ENCODE measurements at places on chromosomes 4 and X. TPM values are rescaled to one million over a fixed set of nuclear protein-coding genes. Genes with fewer than 3 reads are reported as not detected.

ZNF518B gene
- 17.2 TPM for total RNA-seq

KIAA1210 gene
- not detected for total RNA-seq

SATL1 gene
- total RNA-seq: not detected

GRCh38 chr4:109912706-109913595 lies at the start of gene EGF:
EGF (plus strand) TSS chr4:109912883; CDS start chr4:109913336, 453 bp downstream.
- no peak for DNase-seq

DNA sequence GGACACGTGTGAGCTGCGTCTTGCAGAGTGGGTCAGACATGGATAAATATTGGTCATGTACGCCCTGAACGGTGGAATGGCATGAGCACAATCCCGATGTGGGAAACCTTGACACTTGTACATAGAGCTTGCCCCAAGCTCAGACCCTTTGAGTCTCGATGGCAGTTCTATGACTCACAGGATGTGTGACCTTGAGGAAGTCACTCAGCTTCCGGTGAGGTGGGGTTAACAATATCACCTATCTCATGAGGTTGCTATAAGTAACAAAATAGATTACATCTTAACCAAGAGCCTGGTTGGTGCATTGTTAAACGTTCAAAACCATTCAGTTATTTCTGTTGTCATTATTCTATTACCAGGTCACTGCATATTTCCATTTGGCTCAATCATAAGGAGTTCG lies 109.1 kb upstream of the TBL1X start:
- no peak for DNase-seq

DNA sequence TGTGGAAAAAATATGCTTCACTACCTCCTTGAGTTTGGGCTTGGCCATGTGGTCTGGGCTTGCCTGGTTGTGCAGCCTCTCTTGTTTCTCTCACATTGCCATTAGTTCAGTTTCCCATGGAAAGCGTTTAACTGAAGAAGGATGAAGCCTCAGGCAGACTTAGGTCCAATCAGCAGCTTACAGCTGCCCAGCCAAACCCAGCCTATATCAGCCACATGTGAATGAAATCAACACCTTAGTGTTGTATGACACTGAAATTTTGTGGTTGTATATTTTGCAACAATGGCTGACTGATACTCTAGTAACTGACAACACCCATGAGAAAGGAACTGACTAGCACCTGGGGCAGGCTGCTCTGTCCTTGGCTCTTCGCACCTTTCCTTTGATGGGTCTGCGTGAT lies 81.2 kb downstream of the KLF8 start:
- no peak for DNase-seq
